Thyroid gland (tissue), 4 donors: ENCODE measurements at places on chromosomes 2 and 18. TPM values are rescaled to one million over a fixed set of nuclear protein-coding genes. Genes with fewer than 3 reads are reported as not detected.

The ZNF385B gene
- total RNA-seq: 1.3 TPM

The EML6 gene
- 24.8 TPM for total RNA-seq

The LAMA1 gene
- total RNA-seq: 12.6 TPM

The CFAP65 gene
- under 0.01 TPM for total RNA-seq

The CAPN14 gene
- 0.15 TPM for total RNA-seq

The EGR4 gene
- total RNA-seq: not detected

The FBXO15 gene
- total RNA-seq: 0.71 TPM

The KLHL41 gene
- total RNA-seq: 1.9 TPM

The SAG gene
- total RNA-seq: not detected

The PTPN2 gene
- total RNA-seq: 45.3 TPM

The NYAP2 gene
- total RNA-seq: not detected

GRCh38 chr2:209579230-209579749, 155.4 kb downstream of the MAP2 start:
- no peak overlapping the region for H3K4me3 ChIP-seq
- no peaks in the 10 kb centered on the region for H3K36me3 ChIP-seq
- no peak for DNase-seq
- H3K27me3 ChIP-seq: no peaks in the 10 kb centered on the region

DNA sequence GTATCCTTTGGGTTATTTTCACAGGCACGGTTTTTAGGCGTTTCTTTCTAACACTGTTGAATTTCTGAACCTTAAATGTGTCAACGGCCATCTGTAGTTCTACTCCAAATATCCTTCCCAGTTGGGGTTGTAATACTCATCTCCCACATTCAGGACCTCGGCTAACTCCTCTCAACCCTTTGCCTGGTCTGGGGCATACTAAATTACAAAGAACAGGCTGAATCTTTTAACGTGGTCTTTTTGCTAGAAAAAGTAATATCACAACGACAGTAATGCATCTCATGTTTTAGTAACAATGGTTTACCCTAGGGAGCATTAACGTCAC, 2.1 kb downstream of the RPRM start:
- H3K27me3 ChIP-seq: no peaks in the 10 kb centered on the region
- no peak for DNase-seq
- peaks cover 7% of the 10 kb centered on the region for H3K4me1 ChIP-seq
- H3K36me3 ChIP-seq: no peaks in the 10 kb centered on the region
- H3K4me3 ChIP-seq: no peak overlapping the region
- H3K27ac ChIP-seq: no peak overlapping the region

- no peaks in the 10 kb centered on the region for H3K36me3 ChIP-seq
- H3K4me1 ChIP-seq: peaks cover 22% of the 10 kb centered on the region
- DNase-seq: no peak
- no peak overlapping the region for H3K4me3 ChIP-seq
- H3K27me3 ChIP-seq: no peaks in the 10 kb centered on the region
Observed at GRCh38 chr2:109342930-109343329, 213.9 kb downstream of the SH3RF3 start.

DNA sequence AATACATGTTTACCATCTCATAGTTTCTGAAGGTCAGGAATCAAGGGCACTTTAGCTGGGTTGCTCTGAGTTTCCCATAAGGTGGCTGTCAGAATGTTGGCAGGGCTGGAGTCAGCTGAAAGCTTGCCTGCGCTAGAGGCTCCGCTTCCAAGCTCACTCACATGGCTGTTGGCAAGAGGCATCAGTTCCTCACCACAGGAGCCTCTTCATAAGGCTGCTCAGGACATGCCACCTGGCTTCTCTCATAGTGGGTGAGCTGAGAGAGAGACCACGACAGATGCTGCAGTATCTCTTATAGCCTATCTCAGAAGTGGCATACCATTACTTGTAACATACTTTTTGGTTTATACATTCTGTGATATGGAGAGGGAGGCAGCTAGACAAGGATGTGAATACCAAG, 7.2 kb downstream of the HADHB start:
- peaks cover 4% of the 10 kb centered on the region for H3K36me3 ChIP-seq
- no peak for DNase-seq
- H3K4me1 ChIP-seq: no peaks in the 10 kb centered on the region
- H3K27ac ChIP-seq: no peak overlapping the region
- H3K27me3 ChIP-seq: no peaks in the 10 kb centered on the region

DNA sequence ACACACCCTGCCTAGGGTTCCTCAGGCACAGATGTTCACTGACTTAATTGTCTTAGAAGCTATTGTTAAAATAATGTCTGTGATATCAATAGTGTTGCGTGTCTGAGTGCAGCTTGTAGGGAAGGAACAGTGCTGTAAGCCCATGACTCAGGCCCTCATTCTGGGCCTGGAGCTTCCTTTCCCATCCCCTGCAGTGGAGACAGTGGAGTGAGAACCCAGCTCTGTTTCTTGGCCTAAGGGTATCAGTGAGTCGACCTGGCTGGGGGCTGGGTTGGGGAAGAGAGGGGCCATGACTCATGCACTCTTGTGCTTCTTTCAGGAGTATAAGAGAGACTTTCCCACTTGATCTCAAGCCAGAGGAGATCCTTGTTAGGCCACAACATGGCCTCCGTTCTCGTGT, 106.8 kb downstream of the HRH4 start:
- H3K36me3 ChIP-seq: no peaks in the 10 kb centered on the region
- H3K4me3 ChIP-seq: no peak overlapping the region
- DNase-seq: no peak
- H3K27ac ChIP-seq: no peak overlapping the region

GRCh38 chr2:119473621-119474370, 42.1 kb downstream of the TMEM37 start:
- no peaks in the 10 kb centered on the region for H3K36me3 ChIP-seq
- no peak for DNase-seq
- no peak overlapping the region for H3K27ac ChIP-seq
- no peaks in the 10 kb centered on the region for H3K27me3 ChIP-seq

GRCh38 chr2:44207102-44207501, 38.4 kb downstream of the PPM1B start:
- H3K27me3 ChIP-seq: no peaks in the 10 kb centered on the region
- H3K36me3 ChIP-seq: no peaks in the 10 kb centered on the region
- no peak for DNase-seq
- H3K27ac ChIP-seq: no peak overlapping the region
- H3K4me1 ChIP-seq: peaks cover 7% of the 10 kb centered on the region
- H3K4me3 ChIP-seq: no peak overlapping the region

DNA sequence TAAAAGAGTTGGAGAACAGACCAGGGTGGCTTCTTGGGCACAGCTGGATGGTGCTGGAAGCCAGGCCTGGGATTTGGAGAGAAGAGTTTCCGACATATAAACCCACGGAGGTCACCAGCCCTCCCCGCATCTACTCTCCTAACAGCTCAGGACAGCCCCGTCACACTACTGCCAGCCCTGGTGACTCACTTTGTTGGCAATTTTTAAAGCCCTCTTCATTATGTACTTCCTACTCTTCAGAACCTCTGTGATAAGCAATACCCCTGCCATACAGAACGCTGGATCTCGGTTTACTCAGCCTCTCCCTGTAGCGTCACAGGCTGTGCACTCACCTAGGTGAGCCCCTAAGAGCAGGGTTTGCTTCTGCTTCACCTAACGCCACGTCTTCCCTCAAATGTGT, 48.1 kb downstream of the ID2 start:
- no peak for DNase-seq
- H3K4me1 ChIP-seq: no peaks in the 10 kb centered on the region
- H3K4me3 ChIP-seq: no peak overlapping the region
- no peak overlapping the region for H3K27ac ChIP-seq
- no peaks in the 10 kb centered on the region for H3K27me3 ChIP-seq

GRCh38 chr2:75892490-75892889, 181.8 kb upstream of the GCFC2 start:
- H3K36me3 ChIP-seq: no peaks in the 10 kb centered on the region
- H3K4me1 ChIP-seq: no peaks in the 10 kb centered on the region
- H3K27me3 ChIP-seq: no peaks in the 10 kb centered on the region
- no peak overlapping the region for H3K4me3 ChIP-seq

GRCh38 chr2:127080938-127081755, 25.8 kb downstream of the BIN1 start:
- H3K4me3 ChIP-seq: no peak overlapping the region
- H3K4me1 ChIP-seq: peaks cover 60% of the 10 kb centered on the region
- H3K27ac ChIP-seq: no peak overlapping the region

- H3K27ac ChIP-seq: no peak overlapping the region
- peak; percentile 6 for DNase-seq
- no peaks in the 10 kb centered on the region for H3K27me3 ChIP-seq
- H3K4me1 ChIP-seq: no peaks in the 10 kb centered on the region
- no peak overlapping the region for H3K4me3 ChIP-seq
Observed at GRCh38 chr18:11251229-11251890, 102.0 kb upstream of the PIEZO2 start.

GRCh38 chr2:145690183-145690778, 1170.4 kb upstream of the ZEB2 start:
- H3K27ac ChIP-seq: no peak overlapping the region
- no peaks in the 10 kb centered on the region for H3K27me3 ChIP-seq
- H3K4me1 ChIP-seq: no peaks in the 10 kb centered on the region
- no peak for DNase-seq
- H3K4me3 ChIP-seq: no peak overlapping the region

DNA sequence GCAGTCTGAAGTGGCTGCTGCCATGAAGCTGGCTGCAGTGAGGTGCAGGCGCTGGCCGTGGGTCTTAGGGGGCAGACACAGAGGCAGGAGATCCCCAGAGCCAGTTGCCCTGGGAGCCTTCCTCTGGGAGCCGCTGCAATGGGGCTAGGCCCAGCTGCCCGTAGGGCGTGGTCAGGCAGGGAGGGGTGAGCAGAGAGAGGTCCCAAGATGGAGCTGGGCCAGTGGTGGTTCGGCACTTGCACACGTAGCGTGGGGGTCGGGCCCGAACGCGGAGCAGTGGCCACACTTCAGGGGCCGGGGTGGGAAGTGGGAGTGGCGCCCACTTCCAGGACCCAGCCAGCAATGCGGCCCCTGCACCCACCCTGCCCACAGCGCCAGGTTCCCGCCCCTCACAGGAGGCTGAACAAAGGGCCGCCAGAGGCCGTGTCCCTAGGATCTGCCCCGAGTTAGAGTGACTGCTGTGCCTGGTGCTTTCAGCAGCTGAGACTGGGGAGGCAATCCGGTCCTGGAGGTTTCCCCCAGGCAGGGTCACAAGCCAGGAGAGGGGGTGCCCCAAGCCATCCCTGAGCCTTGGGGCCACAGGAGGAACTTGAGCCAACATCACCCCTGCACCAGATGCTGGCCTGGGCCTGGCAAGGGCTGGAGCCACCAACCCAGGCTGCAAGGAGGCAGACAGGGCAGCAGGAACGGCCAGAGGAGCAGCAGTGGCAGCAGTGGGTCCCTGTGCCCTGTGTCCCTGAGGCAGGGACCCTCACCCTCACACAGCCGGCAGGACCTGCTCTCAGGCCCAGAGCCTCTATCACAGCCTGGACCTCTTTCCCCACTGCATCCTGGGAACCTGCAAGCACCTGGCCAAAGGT, 21.3 kb upstream of the SP140L start:
- H3K4me1 ChIP-seq: no peaks in the 10 kb centered on the region
- no peaks in the 10 kb centered on the region for H3K27me3 ChIP-seq
- no peak overlapping the region for H3K27ac ChIP-seq
- no peak overlapping the region for H3K4me3 ChIP-seq
- DNase-seq: no peak

GRCh38 chr2:202060218-202060617, 12.8 kb upstream of the KIAA2012 start:
- H3K4me3 ChIP-seq: no peak overlapping the region
- H3K27me3 ChIP-seq: no peaks in the 10 kb centered on the region
- H3K27ac ChIP-seq: no peak overlapping the region

GRCh38 chr18:74248189-74248588, 43.6 kb downstream of the CYB5A start:
- peaks cover 8% of the 10 kb centered on the region for H3K4me1 ChIP-seq
- H3K27me3 ChIP-seq: no peaks in the 10 kb centered on the region
- H3K36me3 ChIP-seq: no peaks in the 10 kb centered on the region
- H3K4me3 ChIP-seq: no peak overlapping the region

DNA sequence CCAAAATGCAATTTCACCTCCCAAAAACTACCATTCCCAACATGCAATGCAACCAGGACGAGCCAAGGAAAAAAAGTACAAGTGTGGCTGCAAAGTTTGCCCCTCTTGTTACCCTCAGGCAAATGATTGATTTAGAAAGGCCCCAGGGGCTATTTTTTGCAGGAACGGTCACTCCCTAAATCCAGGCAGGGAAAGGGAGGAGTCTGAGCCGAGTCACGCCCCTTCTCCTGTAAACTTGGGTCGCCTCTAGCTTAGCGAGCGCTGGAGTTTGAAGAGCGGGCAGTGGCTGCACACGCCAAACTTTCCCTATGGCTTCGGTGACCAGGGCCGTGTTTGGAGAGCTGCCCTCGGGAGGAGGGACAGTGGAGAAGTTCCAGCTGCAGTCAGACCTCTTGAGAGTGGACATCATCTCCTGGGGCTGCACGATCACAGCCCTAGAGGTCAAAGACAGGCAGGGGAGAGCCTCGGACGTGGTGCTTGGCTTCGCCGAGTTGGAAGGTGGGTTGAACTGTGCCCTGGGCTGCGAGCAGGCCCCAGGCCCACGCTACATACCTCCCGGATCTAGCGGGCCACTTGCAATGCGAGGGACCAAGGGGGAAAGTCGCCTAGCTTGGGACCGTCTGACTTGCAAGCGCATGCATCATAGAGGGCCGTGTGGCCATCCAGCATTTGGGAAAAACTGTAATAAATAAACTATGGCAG, at the start of gene GALM:
GALM (plus strand) TSS at position 261 of the 702 bp plus-strand sequence; CDS start at position 309, 48 bp downstream.
- peak within 1 kb of the TSS; percentile 33 for H3K4me3 ChIP-seq
- H3K36me3 ChIP-seq: no peaks in the 10 kb centered on the region
- DNase-seq: peak; percentile 89
- H3K27me3 ChIP-seq: no peaks in the 10 kb centered on the region
- H3K27ac ChIP-seq: peak within 1 kb of the TSS; percentile 74

DNA sequence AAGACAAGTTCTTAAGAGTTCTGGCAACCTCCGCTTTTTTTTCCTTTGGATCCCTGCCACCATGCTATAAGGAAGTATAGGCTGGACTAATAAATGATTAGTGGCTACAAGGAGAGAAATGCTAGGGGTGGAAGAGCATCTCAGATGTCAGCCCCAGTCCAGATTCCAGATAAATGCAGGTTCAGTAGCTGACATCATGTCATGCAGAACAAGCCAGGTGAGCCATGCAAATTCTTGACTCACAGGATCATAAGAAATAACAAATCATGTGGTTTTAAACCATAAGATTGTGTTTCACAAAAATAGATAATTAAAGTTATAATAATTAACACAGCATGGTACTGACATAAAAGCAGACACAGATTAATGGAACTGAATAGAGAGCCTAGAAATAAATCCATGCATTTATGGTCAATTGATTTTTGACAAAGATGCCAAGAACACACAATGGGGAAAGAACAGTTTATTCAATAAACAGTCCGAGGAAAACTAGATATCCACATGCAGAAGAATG, 152.9 kb upstream of the SESTD1 start:
- no peak for DNase-seq
- no peaks in the 10 kb centered on the region for H3K4me1 ChIP-seq
- no peak overlapping the region for H3K4me3 ChIP-seq
- no peaks in the 10 kb centered on the region for H3K36me3 ChIP-seq
- no peaks in the 10 kb centered on the region for H3K27me3 ChIP-seq

- DNase-seq: no peak
- no peaks in the 10 kb centered on the region for H3K4me1 ChIP-seq
- no peak overlapping the region for H3K4me3 ChIP-seq
- no peak overlapping the region for H3K27ac ChIP-seq
- H3K36me3 ChIP-seq: no peaks in the 10 kb centered on the region
- no peaks in the 10 kb centered on the region for H3K27me3 ChIP-seq
Observed at GRCh38 chr2:168062054-168062453, 185.3 kb downstream of the STK39 start.

GRCh38 chr18:78896111-78896905, 83.3 kb upstream of the SALL3 start:
- no peak for DNase-seq
- no peak overlapping the region for H3K4me3 ChIP-seq
- no peaks in the 10 kb centered on the region for H3K27me3 ChIP-seq
- H3K36me3 ChIP-seq: no peaks in the 10 kb centered on the region
- H3K27ac ChIP-seq: no peak overlapping the region
